ENCODE measurements at places on chromosomes 2 and 18. TPM values are rescaled to one million over a fixed set of nuclear protein-coding genes. Genes with fewer than 3 reads are reported as not detected.

Gene ABCG8
- not detected for total RNA-seq

Gene RDH14
- 30.1 TPM for total RNA-seq

Gene DLGAP1
- total RNA-seq, result 0.65 TPM

Gene RASGRP3
- total RNA-seq, result 1.8 TPM

Gene ALPG
- not detected for total RNA-seq

Data from cardiac atrium fibroblast (primary cell).